ENCODE measurements at places on chromosomes 6 and 20.
A peak's percentile ranks its signal among the peaks of the same experiment; 100 is the strongest.

DNA sequence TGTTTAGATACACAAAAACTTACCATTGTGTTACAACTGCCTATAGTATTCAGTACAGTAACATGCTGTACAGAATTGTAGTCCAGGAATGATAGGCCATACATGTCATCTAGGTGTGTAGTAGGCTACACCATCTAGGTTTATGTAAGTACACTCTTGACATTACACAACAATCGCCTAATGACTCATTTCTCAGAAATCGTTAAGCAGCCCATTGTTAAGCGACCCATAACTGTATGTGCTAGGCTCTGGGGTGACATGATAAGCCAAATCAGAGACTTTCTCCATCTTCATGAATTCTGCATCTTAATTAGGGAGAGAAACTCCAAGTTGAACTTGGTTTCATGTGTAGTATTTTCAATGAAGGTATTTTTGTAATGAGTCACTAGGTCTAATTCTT, 17.2 kb downstream of the STK35 start:
- no peaks in the 10 kb centered on the region for H3K27me3 ChIP-seq
- H3K27ac ChIP-seq: peak overlapping the region; percentile 33
- H3K4me3 ChIP-seq: no peak overlapping the region

- no peak overlapping the region for H3K4me3 ChIP-seq
- no peak for DNase-seq
- H3K36me3 ChIP-seq: peaks cover 5% of the 10 kb centered on the region
Observed at GRCh38 chr6:133966654-133967329, 13.8 kb downstream of the TBPL1 start.

DNA sequence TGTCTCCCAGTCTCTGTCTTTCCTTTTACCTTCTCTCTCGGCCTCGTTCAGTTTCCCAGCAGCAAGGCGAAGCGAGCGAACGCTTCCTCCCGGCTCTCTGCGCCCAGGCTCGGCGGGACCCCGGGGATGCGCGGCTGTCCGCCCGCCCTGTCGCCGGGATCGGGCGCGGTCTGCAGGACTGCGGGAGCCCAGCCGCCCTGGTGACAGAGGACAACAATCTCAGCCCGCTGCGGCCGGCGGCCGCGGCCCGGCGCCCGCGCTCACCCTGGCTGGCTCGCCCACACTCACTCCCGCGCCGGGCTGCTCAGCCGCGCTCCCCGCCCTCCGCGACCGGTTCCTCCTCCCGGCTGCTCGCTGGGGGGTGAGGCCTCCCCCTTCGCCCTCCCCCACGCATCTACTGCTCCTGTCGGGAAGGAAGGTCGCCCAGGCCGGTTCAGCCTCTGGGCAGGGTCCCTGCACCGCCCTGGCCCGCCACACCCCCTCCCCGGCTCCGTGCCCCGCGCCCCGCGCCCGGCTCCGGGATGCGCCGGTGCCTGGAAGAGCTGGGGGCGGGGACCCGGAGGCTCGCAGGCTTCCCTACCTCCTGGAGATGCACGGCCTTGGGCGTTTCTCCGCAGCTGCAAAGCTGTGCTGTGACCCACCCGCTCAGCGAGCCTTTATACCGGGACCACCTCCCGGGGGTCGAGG, 410 bp downstream of the SYNE1 start:
- peaks cover 7% of the 10 kb centered on the region for H3K4me1 ChIP-seq
- no peak for DNase-seq
- H3K27me3 ChIP-seq: peaks cover 40% of the 10 kb centered on the region
- no peak overlapping the region for H3K27ac ChIP-seq
- no peaks in the 10 kb centered on the region for H3K36me3 ChIP-seq
- peak overlapping the region; percentile 67 for H3K4me3 ChIP-seq

GRCh38 chr20:32304131-32304746, 26.8 kb downstream of the KIF3B start:
- no peaks in the 10 kb centered on the region for H3K27me3 ChIP-seq
- no peak overlapping the region for H3K4me3 ChIP-seq
- H3K36me3 ChIP-seq: peaks cover 35% of the 10 kb centered on the region
- no peak for DNase-seq
- no peak overlapping the region for H3K27ac ChIP-seq

- H3K4me1 ChIP-seq: peaks cover 2% of the 10 kb centered on the region
- H3K27me3 ChIP-seq: no peaks in the 10 kb centered on the region
- no peak overlapping the region for H3K4me3 ChIP-seq
Observed at GRCh38 chr20:46720776-46721425, 11.5 kb downstream of the SLC2A10 start.

DNA sequence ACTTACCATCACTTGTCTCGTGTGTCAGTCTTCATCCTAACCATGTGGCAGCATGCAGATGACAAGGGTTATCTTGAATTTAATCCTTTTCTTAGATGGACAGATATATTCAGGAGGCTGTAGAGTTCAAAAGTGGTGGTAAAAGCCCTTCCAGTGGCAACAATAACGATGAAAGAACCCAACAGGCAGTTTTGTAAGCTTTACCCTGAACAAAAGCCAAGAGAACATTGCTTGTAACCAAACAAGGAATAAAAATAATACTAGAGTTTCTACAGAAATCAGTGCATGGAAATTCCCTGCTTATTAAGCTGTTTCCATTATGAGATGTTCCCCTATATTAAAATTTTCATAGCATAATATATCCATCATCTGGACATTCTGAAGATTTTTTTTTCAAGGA, 69.7 kb downstream of the PDE7B start:
- H3K27me3 ChIP-seq: peaks cover 5% of the 10 kb centered on the region
- peaks cover 31% of the 10 kb centered on the region for H3K4me1 ChIP-seq
- H3K27ac ChIP-seq: no peak overlapping the region
- DNase-seq: no peak

All from activated naive CD8-positive, alpha-beta T cell treated with anti-CD3 and anti-CD28 coated beads, Interleukin-2, amount 50 U/mL, for 24 hours (primary cell).